ENCODE measurements at places on chromosomes 16 and 17.

GRCh38 chr17:72474719-72475477, 354.1 kb downstream of the SOX9 start:
- DNase-seq = no peak

DNA sequence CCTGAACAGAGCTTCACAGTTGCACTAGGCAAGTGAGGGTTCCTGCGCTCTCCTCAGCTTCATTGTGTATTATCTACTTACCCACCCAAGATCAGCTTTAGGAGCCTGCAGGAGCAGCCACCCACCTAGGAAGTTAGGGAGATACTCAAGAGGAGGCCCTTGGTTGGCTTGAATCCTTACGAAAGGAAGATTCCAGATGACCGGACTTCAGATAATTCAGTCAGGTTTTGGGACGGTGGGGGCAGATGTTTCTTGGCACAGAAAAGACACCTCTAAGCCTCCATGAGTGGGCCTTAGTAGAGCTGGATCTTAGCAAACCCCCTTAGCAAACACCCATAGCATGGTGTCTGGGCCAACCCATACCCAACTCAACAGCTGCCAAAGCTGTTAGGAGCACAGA, 2.4 kb upstream of the CBFB start:
- DNase-seq = no peak

GRCh38 chr17:59848778-59849177, 44.0 kb downstream of the TUBD1 start:
- no peak for DNase-seq

GRCh38 chr17:983921-984320, 4.3 kb upstream of the NXN start:
- DNase-seq = no peak

DNA sequence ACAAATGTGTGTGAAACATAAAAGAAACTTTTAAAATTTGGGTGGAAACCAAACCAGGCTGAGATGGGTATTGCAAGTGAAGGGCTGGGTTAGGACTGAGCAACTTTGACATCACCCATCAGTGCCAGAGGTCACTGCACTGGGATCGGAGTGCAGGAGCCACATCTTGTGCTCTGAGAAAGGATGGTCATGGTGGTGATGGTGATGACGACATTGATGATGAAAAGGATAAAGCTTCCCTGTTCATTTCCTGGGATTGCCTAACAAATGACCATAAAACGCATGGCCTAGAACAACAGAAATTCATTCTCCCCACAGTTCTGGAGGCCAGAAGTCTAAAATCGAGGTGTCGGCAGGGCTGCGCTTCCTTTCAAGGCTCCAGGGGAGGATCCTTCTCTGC, 324.0 kb downstream of the MAF start:
- DNase-seq = no peak

DNA sequence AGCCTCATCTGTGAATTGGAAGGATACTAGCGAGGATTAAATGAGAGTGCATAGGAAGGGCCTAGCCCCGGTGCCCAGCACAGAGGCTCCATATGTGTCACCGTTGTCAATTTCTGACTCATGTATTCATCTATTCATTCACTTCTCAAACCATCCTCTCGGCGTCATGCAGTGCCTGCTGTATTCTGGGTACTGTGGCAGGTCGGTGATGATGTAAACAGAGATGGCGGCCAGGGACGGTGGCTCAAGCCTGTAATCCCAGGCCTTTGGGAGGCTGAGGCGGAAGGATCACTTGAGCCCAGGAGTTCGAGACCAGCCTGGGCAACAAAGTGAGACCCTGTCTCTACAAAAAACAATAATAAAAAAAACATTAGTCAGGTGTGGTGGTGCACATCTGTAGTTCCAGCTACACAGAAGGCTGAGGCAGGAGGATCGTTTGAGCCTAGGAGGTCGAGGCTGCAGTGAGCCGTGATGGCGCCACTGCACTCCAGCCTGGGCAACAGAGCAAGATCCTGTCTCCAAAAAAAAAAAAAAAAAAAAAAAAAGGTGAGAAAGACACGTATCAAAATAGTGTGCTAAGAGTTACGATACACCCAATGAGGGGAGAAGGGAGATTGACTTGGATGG, 4.3 kb upstream of the PPP1R1B start:
- DNase-seq = no peak

DNA sequence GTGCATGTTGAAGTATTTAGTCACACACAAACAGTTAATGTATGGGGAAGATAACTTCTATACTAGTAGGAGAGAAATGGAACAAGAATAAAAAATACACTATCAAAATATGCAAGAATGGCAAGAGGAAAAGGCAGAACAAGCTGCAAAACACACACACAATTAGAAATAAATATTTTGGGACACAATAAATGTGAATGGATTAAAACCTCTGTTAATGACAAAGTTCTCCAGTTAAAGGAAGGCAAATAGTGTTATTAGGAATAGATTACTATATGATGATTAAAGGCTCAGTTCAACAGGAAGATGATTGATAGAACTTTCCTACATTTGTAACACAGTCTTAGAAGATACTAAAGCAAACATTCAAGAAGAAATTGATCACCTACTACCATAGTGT, 106.3 kb upstream of the ZNF750 start:
- DNase-seq = no peak

GRCh38 chr16:64880994-64881393, 240.9 kb downstream of the CDH11 start:
- no peak for DNase-seq

DNA sequence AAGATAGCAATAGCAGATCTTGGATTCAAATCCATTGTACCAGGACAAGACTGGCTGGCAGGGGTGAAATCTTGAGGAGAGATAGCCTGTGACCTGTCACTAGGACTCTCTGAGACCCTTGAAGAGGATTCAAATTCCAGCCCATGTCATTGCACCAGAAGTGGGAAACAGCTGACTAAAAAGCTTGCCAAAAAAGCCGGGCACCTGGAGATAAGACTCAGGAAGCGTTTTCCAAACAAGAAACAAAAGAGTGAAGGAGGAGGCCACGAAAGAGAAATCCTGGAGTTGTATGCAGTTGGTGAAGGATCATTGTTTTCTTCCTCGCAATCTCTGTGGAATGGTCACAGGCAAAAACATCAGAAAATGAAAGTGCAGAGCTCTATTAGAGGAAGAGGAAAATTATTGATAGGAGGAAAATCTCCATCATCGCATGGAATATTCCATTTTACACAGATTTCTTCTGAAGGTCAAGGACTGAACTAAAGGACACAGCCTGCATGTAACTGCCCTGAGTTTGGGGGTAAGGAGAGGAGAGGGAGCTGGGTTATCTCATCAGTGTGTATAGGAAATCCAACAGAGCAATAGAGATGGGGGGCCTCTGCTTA, 9.0 kb upstream of the WSB1 start:
- no peak for DNase-seq

DNA sequence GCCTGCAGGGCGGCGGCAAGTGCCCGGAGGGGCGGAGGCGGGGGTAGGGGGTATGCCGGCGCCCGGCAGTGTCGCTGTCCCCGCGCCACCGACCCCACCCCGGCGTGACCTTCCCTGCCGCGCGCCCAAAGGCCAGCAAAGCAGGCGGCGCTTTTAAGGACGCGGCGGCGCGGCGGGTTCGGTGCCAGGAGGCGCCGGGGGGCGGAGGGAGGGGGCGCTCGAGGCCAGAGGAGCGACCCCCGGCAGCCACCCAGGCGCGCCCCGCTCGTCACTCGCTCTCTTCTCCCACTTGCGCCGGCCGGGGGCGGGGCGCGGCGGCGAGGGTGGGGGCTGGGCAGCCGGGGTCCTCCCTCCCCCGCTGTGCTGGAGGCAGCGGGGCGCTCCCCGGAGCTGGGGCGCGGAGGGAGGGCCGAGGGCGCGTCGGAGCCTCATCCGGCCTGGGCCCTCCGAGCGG, 8.6 kb upstream of the BAHCC1 start:
- DNase-seq = no peak

GRCh38 chr16:27849621-27850020, 213.9 kb downstream of the GSG1L start:
- no peak for DNase-seq

GRCh38 chr17:69812240-69812837, 262.7 kb upstream of the KCNJ16 start:
- DNase-seq = no peak

DNA sequence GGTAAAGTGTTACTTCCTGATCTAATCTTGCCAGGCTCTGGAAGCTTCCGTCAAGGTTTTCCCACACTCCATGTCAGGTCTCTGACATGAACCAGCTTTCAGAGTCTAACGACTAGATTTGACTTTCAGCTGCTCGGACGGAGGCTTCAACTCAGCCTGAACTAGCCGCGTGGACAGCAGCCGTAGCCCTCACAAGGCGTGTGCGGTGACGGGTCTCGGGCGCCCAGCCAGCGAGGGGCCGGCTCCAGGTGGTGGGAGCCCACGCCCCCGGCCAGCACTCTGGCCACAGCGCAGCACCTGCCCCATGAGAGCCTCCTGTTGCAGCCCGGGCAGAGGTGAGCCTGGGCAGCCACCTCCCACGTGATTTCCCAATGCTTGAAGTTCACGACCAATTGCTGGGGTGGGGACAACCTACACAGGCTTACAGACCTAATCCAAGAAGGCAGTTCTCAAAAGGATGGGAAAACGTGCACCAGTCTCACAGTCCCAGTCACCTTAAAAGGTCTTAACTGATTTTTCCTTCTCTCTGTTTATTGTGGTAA, 45.5 kb downstream of the TBC1D16 start:
- no peak for DNase-seq

- DNase-seq = no peak
These were observed 40.2 kb downstream of the ARL4D start for GRCh38 chr17:43439041-43439440.

DNA sequence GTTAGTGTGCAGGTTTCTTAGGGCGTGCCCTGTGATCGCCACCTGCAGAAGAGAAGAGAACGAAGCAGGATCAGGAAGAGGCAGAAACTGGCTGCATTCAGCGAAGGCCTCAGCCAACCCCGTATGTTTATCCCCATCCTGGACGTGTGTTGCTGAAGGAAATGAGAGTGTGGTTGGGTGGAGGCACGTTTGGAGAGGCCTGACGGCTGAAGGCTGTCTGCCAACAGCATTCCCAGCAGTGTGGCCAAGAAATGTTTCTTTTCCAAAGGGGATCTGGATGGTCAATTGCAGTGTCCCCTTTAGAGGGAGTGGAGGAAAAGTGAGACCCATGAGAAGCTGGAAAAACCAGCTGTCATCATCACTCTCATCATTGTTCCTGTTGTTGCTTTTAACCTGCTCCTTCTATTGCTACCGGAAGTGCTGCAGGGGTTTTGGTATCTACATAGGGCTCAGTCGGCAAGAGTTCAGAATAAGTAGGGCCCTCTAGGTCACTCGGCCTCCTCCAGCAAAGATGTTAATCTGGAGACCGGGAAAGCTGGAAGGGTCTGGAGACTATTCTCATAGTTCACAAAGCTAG, 46.5 kb upstream of the SLC47A1 start:
- DNase-seq = no peak

- peak; percentile 4 for DNase-seq
These were observed 22.0 kb downstream of the KPNA2 start for GRCh38 chr17:68057531-68057952.

GRCh38 chr16:30741461-30741914, 6.7 kb upstream of the PHKG2 start:
- DNase-seq = no peak

DNA sequence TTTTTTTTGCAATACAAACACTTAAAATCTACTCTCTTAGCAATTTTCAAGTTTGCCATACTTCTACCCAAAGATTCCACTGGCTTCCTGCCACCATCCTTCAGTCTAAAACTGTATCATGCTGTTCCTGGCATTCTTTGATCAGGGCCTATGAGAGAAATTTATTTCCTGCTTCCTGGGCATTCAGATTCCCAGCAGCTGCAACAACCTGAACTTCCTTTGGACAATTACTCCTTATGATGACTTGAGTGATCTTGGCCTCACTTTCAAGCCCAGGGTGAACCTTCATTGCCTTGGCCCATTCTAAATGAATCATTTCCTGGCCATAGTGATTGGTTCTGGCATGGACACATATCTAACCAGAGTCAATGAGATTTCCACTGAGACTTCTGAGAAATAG, 18.0 kb upstream of the MON1B start:
- no peak for DNase-seq

GRCh38 chr16:66959704-66960161, 1.3 kb upstream of the CES3 start:
- DNase-seq = no peak

- DNase-seq = no peak
These were observed 126.9 kb downstream of the KATNIP start for GRCh38 chr16:27676839-27677238.

GRCh38 chr17:79728169-79728907, 2.4 kb upstream of the ENPP7 start:
- DNase-seq = peak; percentile 61

- no peak for DNase-seq
These were observed 1.6 kb downstream of the MLX start for GRCh38 chr17:42568341-42569111.

DNA sequence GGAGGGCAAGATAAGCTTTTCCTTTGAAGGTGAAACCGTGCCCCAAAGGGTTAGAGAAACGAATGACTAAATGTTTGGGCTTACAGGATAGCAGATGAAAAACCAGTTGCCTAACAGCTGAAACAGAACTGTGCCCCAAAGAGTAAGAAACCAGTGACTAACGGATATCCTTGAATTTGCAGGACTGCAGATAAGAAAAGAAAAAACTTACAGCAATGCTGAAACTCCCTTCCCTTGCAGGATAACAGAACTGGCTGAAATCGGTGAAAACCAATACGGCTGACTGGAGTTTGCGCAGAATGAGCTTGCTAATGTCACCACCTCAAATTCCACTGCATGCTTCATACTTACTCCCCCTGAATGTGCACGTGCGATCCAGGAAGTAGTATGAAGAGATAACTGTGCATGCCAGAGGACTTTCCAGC, 175.2 kb upstream of the NLRP1 start:
- no peak for DNase-seq

- DNase-seq = no peak
These were observed 1.2 kb downstream of the ATMIN start for GRCh38 chr16:81036751-81037350.

- no peak for DNase-seq
These were observed 55.0 kb downstream of the ZNF423 start for GRCh38 chr16:49800876-49801275.

DNA sequence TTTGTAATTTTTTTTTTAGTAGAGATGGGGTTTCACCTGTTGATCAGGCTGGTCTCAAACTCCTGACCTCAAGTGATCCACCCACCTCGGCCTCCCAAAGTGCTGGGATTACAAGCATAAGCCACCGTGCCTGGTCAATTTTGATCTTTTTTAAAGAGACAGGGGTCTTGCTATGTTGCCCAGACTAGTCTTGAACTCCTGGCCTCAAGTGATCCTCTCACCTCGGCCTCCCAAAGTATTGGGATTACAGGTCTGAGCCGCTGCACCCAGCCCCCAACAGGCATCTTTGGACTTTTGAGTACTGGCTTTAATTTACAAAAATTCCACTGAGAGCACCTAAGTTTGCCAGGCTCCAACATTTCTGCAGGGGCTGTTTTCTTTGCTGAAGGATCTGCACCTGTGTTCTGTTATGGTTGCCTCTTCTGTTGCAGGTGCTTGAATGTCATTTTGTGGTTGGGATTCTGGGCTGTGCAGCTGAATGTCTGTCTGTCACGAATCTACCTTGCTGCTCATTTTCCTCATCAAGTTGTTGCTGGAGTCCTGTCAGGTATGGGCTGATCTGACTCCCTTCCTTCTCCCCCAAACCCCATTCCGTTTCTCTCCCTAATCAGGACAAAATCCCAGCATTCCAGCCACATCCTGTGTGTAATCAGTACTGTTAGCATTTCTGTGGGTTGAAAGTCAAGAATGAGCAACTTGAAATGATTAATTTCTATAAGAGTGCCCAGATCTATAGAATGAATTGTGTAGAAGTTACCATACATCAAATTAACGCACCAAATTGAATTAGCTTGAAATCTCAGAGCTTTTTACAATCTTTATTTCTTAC, 8.5 kb downstream of the G6PC1 start:
- DNase-seq = no peak

- DNase-seq = no peak
These were observed 40.3 kb downstream of the CYTH1 start for GRCh38 chr17:78741644-78742284.
